ENCODE measurements at places on chromosomes 4 and X.
A peak's percentile ranks its signal among the peaks of the same experiment; 100 is the strongest.

DNA sequence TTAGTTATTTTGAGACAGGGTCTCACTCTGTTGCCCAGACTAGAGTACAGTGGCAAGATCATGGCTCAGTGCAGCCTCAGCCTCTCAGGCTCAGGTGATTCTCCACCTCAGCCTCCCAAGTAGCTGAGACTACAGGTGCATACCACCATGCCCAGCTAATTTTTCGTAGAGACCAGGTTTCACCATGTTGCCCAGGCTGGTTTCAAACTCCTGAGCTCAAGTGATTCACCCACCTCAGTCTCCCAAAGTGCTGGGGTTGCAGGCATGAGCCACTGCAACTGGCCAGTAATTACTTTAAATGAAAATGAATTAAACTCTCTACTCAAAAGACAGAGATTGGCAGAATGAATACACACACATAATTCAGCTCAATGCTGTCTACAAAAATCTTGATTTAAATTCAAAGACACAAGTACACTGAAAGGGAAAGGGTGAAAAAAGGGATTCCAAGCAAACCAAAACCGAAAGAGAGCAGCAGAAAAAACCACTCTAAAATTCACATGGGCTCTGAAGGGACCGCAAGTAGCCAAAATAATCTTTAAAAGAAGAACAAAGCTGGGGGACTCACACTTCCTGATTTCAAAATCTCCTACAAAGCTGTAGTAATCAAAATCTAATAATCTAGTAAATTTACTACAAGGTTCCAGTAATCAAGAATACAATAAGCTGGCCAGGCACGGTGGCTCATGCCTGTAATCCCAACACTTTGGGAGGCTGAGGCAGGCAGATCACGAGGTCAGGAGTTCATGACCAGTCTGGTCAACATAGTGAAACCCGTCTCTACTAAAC, 11.8 kb upstream of the SPON2 start:
- DNase-seq = peak; percentile 5

DNA sequence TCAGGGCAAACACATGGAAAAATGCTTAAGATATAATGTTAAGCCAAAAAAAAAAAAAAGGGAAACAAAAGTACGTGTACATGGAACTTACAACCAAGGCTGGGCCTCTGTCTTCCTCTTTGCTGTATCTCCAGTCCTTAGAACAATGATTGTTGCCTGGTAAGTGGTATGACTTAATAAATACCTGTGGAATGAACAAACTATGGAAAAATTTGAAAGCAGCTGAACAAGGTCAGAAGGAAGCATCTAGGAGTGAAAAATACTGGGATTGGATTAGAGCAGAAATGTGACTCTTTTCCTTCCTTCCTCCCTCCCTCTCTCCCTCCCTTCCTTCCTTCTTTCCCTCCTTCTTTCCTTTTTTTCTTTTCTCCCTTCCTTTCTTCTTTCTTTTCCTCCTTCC, 54.2 kb upstream of the SMIM10 start:
- no peak for DNase-seq

DNA sequence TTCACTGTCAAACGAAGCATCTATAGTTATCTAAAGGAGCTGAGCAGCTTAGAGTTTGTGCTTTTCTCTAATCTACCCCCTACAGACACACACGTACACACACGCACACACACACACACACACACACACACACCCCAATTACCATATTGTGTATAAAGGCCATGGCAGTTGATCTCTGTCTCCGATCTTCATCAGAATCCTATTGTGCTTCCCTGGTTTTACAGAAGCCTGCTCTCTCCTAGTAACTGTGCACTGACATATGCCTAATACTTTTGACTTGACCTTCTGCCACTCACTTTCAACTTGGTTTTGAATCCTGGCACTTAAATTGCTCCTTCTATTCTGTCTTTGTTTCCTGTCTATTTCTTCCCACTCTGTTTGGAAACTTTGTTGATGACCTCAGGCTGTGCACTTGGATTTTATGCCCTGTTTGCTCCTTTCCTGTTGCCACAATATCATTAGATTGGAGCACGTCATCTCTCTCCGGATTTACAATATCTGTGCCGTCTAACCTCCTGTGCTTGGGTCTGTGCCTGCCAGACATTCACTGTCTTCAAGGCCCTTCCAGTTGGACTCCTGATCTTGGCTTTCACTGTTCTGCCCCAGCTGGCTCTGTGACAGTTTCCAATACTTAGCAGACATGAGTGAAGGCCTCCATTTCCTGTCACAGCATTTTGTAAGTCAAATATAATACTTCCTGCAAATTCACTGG, 928.1 kb downstream of the FAT4 start:
- DNase-seq = no peak

- no peak for DNase-seq
Observed at GRCh38 chr4:184668511-184669114, 19.1 kb downstream of the PRIMPOL start.

DNA sequence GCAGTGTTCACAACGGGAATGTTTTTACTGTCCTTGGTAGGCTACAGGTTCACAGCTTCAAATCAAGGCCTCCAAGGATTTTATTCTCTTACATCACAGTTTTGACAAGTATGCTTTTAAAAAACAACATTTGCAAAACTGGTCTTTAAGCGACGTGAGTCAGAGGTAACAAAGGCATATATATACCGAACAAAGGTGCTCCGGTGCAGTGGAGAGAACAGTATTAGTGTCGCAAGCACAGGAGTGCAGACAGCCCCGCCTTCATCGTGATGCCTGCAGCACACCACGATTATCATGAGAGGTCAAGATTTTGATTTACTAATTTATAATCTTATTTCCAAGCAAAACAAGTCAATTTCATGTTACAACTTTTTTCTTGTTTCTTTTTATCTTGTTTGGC, 90.8 kb downstream of the GATB start:
- no peak for DNase-seq

GRCh38 chr4:101782546-101782945, 8.0 kb upstream of the BANK1 start:
- DNase-seq = no peak
